ENCODE measurements at places on chromosomes 4 and X. TPM values are rescaled to one million over a fixed set of nuclear protein-coding genes. Genes with fewer than 3 reads are reported as not detected.
A peak's percentile ranks its signal among the peaks of the same experiment; 100 is the strongest.

Gene C4orf50
- not detected for total RNA-seq

Gene TRIM75
- total RNA-seq, result not detected

Gene CLDN34
- total RNA-seq, result not detected

Gene PWWP3B
- 0.11 TPM for total RNA-seq

Gene HELT
- total RNA-seq, result not detected

Gene MXRA5
- total RNA-seq, result 2.9 TPM

Gene PNMA3
- total RNA-seq, result not detected

Gene MSANTD1
- 1.0 TPM for total RNA-seq

Gene SPARCL1
- total RNA-seq, result not detected

Gene DOK7
- total RNA-seq, result 19.3 TPM

DNA sequence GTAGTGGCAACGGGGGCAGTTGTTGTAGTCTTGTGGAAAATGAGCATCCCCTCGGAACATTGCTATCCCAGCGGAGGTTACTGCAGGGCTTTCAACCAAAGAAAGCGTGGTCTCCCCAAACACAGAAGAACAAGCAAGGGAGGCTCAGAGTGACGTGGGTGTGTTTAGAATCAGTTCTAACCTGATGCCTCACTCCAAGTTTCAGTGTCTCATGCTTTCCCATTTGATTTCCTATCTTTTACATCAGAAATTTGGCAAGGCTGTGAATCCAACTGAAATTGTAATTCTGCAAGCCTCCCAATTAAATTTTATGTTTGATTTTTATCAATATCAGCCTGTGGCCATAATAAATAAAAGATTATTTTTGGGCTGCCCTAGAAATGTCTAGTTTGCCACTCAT is 156.1 kb upstream of the LNX1 start:
- no peak for DNase-seq

- no peak for DNase-seq
These were observed 56.3 kb upstream of the DCTD start for GRCh38 chr4:182973511-182973911.

- no peak for DNase-seq
These were observed 1000.0 kb downstream of the CCSER1 start for GRCh38 chr4:91127192-91127591.

- peak; percentile 64 for DNase-seq
These were observed 20.2 kb upstream of the TMEM184C start for GRCh38 chr4:147596981-147597380.

- DNase-seq, result peak; percentile 65
These were observed 82.4 kb upstream of the TMEM150C start for GRCh38 chr4:82643994-82644733.

DNA sequence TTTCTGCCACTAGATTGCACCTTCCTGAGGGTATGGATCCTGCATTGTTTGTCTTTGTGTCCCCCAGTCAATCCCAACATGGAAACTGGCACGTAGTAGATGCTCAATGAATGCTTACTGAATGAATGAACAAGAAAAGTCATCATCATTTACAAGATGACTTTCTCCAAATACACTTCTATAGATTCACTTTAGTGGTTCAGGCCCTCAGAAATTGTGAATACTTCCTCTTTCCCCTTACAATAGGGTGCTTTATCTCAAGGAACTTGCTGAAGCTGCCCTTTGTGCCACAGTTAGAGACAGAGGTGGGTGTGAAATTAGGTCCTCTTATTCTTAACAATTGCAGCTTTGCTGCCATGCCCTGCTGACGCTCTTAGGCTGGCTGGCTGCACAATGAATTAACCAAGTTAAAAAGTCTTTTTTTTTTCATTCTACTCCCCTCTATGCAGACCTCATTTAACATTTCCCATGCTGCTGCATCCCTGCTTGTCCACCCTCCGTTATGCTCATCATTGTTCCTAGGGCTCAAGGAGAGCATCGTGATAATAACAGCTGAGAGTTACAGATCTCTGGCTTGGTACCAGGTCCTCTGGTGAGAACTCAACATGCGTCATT is 108.0 kb upstream of the ZNF518B start:
- no peak for DNase-seq

GRCh38 chrX:3678328-3678727 is 35.1 kb downstream of the PRKX start:
- DNase-seq, result no peak

DNA sequence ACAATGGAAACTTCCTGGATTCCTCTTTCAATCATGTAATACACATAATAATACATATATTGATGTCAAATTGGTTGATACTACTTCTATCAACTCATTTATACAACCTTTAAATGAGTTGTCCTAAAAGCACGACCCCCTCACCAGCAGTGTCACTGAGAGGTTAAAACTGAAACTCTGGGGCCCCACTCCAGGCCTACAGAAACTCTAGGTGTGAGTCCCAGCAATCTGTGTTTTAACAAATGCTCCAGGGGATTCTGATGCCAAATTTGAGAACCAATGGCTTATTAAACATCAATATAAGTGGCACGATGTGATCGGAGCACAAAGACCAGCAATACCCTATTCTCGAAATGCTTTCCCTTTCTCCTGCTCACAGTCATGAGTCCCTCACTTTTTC is 47.9 kb downstream of the ATP8A1 start:
- no peak for DNase-seq

DNA sequence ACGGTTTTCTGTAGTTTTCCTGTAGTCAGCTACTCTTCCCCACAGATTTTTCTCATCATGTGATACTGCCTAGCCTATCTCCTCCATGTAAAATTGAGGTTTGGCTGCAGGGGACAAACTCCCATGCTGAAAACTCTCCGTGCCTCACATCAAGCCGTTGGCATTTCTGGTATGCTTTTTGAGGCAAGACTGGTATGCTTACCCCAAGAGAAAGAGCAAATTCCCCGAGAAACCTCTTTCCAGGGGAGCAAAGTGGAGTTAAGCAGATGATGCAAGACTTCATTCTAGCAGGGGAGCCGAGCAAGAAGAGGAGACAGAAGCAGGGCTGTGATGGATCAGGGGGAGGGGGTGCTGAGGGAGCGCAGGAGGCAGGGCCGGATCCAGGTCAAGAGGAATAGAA is 4.8 kb downstream of the SOWAHD start:
- peak; percentile 13 for DNase-seq

GRCh38 chrX:123339221-123339905 is 155.3 kb downstream of the GRIA3 start:
- DNase-seq, result peak; percentile 49

- DNase-seq, result no peak
These were observed 74.4 kb upstream of the DDX3X start for GRCh38 chrX:41259516-41259915.

- DNase-seq, result peak; percentile 29
These were observed 1.1 kb upstream of the DUSP21 start for GRCh38 chrX:44842550-44843317.

GRCh38 chr4:135485371-135485770 is 1283.8 kb upstream of the PABPC4L start:
- peak; percentile 5 for DNase-seq

- DNase-seq, result no peak
These were observed 321.9 kb downstream of the CFAP47 start for GRCh38 chrX:36241397-36241796.

- no peak for DNase-seq
These were observed 608.6 kb downstream of the KLHL13 start for GRCh38 chrX:117508021-117508420.

DNA sequence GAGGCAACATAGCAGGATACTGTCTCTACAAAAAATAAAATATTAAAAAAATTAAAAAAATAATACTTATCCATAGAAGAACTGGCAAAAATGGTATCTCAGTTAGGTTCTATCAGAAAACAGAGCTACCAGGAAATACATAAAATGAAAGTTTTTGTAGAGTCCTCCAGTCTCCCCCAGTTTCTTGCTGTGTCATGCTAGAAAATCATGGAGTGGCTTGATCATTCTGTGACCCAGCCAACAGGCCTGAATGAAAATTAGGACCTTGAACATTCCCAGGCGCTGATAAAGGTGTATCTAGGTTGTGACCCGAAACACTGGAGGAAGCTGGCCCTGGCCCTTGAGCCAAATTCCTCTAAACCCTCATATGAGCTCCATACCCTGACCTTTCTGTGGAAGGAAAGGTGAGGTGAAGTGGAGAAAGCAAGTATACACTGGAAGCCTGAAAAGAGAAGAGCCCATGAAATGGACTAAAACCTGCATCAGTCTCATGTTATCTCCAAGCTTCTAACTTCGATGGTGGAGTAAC is 652 bp downstream of the SMIM9 start:
- DNase-seq, result no peak

DNA sequence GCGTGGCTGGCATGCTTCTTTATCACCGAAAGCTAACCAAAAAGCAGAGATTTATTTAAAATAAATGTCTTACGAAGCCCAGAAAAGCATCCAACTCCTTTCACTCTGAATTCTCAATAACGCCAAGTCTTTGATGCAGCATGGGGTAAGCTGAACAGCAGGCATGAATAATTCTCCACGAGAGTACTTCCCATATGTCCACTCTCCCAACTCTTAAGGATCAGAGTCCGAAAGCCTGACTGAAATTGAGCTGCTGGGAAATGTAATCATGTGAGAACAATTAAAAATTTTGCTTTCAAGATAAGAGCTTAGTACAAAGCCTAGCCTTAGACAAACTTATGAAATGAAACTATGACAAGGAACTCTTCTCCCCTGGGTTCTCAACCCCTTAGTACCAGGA is 7.5 kb upstream of the SLC39A8 start:
- no peak for DNase-seq

DNA sequence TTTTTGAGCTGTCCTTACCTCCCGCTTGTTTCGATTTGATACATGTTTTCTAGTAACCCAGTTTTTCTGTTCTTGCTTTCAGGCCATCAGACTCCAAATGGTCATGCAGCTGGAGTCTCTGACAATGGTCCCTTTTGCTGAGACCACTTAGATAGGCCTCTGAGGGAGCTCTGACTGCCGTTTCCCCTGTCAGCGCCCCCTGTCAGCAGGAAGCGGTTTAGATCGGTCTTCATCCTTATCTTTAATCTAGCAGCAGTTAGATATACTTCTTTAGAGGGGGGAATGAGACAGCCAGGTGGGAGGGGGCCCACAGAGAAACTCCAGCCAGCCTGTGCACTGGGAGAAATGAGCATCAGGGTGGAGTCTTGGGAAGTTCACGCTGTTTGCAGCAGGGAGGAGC is 457.9 kb downstream of the GPAT3 start:
- DNase-seq, result no peak

DNA sequence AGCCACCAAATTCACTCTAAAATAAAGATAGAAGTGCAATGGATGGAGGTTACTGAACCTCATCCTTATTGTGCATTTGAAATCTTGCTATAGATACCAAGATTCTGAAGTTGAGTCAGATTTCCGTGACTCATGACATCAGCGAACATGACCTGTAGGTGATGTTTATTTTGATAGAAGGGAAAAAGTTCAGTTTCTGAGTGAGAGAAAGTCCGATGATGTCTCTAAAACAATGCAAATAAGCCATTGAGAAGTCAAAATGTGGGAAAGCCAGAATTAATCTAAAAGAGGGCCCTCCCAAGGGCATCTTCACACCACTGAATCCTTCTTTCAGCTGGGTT is 20.0 kb downstream of the PHOX2B start:
- DNase-seq, result no peak

- peak; percentile 27 for DNase-seq
These were observed 1402.4 kb downstream of the FAM133A start for GRCh38 chrX:95076449-95076848.

DNA sequence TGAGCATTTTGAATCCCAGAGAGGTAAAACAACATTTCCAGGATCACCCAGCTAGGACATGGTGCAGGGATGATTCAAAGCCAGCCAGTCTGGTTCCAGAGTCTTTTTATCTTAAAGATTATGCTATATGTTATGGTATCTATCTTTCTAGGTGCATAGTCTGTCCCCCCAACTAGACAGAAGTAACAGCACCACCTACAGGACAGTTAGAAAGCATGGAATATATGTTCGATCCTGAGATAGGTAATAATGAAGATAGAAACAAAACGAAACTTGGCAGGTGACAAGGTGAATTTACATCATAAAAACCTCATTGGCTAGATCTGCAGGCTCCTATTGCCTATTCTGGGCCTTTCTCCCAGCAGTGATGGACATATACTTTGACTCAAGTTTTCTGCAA is 723.2 kb downstream of the SMARCA1 start:
- no peak for DNase-seq

GRCh38 chrX:72139538-72139937 is 7.8 kb upstream of the RTL5 start:
- DNase-seq, result no peak

DNA sequence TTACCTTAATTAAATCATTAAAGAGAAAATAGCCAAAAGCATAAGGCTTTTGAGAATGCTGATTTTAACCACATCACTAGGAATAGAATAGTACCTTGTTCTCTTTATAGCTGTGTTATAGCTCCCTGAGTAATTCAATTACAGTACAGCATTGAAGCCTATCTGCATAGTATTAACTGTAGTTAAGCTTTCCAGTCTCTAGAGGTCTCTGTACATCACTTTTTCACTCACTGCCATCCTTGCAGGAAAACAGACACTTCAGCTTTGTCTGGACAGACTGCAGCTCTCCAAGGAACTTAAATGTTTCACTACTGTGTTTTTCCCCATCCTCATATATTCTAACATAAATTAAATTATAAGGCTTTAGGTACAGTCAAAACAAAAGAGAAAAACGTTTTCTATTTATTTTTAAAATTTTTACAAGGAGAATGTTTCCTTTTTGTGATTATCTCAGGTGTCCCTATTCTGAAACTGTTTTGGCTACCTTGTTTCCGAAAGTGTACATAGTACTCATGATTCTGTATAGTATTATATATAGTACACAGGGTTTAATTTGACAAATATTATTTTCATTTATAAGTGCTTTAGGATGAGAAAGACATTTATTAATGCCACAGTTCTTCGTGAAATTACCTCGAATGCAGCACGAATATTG is 407.9 kb downstream of the PCDH18 start:
- DNase-seq, result peak; percentile 53

- DNase-seq, result peak; percentile 42
These were observed 2.2 kb downstream of the MAMLD1 start for GRCh38 chrX:150365051-150365989.

GRCh38 chr4:117596917-117597480 is 437.3 kb upstream of the NDST3 start:
- no peak for DNase-seq

- peak; percentile 46 for DNase-seq
These were observed 16.8 kb downstream of the AFF2 start for GRCh38 chrX:148517176-148517575.

- no peak for DNase-seq
These were observed 85.1 kb upstream of the ADAD1 start for GRCh38 chr4:122293374-122294365.

- DNase-seq, result no peak
These were observed 425.4 kb downstream of the SLITRK2 start for GRCh38 chrX:146243041-146243440.

DNA sequence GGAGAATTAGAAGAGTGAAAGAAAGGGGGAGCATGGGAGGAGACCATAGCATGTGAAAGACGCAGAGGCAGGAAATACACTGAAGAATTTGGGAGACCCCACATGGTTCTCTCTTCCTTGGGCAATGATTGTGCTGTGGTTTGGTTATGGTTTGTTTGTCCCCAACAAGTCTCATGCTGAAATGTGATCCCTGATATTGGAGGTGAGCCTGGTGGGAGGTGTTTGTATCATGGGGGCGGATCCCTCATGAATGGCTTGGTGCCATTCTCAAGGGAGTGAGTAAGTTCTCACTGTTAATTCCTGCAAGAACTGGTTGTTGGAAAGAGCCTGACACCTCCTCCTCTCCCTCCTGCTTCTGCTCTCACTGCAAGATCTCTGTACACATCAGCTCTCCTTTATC is 78.6 kb upstream of the RAI2 start:
- DNase-seq, result no peak
